ENCODE measurements at places on chromosomes 11 and 22.

- no peak for ATAC-seq
Measured at GRCh38 chr11:123573286-123573685, 81.1 kb downstream of the SCN3B start.

- ATAC-seq, result no peak
Measured at GRCh38 chr22:45336971-45337431, 27.3 kb downstream of the FAM118A start.

DNA sequence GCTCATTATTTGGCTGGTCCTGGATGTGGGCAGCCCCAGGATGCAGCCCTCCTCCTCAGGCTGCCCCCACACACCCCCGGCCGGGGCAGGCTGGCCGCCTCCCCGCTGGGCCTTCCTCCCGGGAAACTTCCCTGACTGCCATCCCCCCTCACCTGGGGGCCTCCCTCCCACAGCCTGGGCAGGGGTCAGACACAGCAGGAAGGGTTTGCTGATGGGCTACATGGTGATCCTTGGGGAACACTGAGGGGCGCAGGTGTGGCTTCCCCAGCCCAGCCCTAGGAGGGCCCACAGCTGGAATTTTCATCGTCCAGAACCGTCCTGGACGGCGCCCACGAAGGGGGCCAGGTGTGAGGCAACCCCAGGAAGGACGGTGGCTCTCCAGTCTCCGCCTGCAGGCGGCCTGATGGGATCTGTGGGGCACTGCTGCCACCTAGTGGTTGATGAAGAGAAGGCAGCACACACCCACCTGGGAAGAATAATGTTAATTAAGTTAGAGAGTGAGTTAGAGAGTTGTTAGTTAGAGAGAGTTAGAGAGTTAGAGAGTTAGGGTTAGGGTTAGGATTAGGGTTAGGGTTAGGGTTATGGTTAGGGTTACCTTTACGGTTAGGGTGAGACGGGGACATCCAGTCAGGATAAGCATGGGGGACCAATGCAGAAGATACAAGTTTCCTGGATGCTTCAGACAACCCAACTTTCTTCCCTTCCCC lies 75.9 kb upstream of the PRR5 start:
- peak; percentile 94 for ATAC-seq

- no peak for ATAC-seq
Measured at GRCh38 chr11:20156280-20156875, 3.9 kb downstream of the DBX1 start.

- ATAC-seq, result no peak
Measured at GRCh38 chr11:62004473-62004872, 37.0 kb upstream of the FTH1 start.

DNA sequence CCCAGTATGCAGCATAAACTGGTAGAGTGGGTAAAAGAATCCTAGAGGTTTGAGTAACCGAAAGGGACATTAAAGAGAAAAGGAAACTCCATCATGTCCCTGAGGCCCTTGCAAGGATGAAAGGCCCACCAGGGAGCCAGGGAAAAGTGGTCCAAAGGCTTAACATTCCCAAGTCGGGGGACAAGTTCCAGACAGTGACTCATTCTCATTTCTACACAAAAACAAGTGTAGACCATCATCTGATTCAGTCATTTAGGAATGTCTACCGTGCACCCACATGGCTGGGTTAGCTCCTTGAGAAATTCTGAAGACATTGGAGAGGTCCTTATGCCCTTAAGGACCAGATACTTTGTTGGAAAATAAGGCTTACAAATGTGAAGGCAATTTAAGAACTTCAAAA lies 4.8 kb upstream of the NOX4 start:
- peak; percentile 30 for ATAC-seq

- no peak for ATAC-seq
Measured at GRCh38 chr11:92253945-92254344, 29.3 kb downstream of the FAT3 start.

DNA sequence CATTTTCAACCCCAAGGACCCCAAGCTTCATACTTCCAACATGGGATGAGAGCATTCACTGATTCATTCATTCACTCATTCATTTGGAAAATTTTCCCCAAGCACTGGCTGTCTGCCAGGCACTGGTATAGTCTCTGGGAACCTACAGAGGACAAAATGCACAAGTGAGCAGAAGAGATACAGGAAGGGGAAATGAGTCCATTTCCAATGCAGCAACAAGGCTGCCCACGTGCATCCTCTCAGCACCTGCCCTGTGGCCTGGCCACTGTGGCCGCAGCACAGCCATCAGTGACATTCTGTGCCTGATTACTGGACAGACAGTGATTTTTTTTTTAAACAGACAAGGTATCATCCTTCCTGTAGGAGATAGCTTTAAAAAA lies 96.0 kb upstream of the PITPNB start:
- ATAC-seq, result no peak

DNA sequence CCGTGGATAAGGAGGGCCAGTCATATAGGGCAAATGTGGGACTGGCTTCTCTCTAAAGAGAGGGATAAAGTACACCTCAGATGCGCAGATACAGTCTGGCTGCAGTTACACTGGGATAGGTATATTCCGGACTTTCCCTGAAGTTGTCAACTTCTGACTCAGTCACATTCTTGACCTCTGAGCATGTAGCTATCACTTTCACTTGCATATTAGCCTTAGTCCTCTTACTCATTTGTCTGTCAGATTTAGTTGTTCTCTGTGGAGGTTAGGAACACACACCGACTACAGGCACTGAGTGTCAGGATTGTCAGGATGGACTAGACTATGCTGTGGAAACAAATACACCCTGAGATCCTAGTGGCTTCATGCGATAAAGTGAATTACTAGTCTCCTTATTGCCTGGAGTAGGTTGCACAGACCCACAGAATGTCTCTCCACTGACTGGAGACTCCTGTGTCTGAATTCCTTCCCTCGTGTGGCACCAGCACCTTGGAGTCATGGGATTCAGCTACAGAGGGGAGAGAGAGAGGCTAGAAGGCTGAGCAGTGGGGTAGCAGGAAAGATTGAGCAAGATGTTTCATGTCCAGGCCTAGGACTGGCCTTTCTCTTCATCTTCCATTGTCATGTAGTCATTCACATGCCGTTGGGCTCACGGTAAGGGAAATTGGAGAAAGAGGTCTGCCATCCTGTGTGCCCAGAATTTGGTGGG lies 654.3 kb downstream of the NTM start:
- ATAC-seq, result peak; percentile 82
